Fibroblast of skin of right quadriceps (primary cell): ENCODE measurements at places on chromosomes 4 and X.
A peak's percentile ranks its signal among the peaks of the same experiment; 100 is the strongest.

DNA sequence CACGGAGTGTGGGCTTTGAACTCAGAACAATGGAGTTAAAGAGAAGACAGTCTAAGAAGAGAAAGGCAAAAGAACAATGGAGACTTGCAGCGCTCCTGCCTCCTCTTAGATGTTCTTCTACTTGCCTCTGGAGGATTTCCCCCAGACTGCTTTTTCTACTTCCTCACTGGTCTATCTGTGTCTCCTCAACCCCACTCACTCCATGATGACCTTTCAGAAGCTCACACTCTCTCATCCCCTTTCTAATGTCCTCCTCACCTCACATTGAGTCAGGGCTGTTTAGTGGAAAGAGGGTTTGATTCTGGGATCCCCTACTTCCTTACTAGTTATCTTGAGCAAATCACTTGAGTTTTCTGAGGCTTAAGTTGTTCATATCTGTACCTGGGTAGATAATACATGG is 12.2 kb upstream of the HERC6 start:
- no peak for DNase-seq

DNA sequence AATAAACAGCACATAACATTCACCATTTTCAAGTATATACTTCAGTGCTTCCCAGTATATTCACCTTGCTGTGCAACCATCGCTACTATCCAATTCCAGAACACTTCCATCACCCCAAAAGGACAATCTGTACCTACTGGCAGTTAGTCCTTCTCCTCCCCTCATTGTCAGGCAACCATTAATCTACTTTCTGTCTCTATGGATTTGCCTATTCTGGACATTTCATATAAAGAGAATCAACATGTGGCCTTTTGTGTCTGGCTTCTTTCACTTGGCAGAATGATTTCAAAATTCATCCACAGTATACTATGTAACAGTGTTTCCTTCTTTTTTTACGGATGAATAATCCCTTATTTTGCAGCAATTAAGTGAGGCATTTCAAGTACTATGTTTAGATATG is 189.4 kb downstream of the FBXW7 start:
- DNase-seq: no peak

- DNase-seq: peak; percentile 71
These were observed 205.9 kb downstream of the RAPGEF2 start for GRCh38 chr4:159308566-159309340.

DNA sequence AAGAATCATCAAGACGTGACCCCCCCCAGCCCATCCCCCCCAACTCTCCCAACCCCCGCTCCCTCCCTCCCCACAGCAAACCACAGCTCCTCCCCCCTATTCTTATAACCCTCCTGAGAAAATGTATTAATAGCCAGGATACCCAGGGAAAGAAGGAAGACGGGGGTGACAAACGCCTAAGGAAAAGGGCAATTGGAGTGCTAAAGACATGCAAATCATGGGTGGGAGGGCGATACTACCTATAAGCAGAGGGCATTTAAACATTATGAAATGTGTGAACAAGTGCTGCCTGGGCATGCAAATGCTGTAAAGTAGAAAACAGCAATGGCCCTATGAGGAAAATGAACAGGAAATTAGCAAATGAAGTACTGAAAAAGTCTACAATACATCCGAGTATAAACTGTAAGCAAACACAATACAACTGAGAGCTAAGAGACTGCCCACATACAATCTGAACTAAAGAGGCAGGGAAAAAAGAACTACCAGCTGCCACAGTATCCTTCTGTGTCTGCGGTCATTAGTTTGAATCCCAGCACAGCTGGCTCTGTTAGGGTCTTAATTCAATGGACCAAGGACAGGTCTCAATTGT is 2.4 kb downstream of the CXXC4 start:
- no peak for DNase-seq

GRCh38 chr4:94564252-94564651 is 112.5 kb downstream of the PDLIM5 start:
- no peak for DNase-seq

GRCh38 chr4:147950261-147950660 is 218.4 kb downstream of the ARHGAP10 start:
- DNase-seq: no peak

DNA sequence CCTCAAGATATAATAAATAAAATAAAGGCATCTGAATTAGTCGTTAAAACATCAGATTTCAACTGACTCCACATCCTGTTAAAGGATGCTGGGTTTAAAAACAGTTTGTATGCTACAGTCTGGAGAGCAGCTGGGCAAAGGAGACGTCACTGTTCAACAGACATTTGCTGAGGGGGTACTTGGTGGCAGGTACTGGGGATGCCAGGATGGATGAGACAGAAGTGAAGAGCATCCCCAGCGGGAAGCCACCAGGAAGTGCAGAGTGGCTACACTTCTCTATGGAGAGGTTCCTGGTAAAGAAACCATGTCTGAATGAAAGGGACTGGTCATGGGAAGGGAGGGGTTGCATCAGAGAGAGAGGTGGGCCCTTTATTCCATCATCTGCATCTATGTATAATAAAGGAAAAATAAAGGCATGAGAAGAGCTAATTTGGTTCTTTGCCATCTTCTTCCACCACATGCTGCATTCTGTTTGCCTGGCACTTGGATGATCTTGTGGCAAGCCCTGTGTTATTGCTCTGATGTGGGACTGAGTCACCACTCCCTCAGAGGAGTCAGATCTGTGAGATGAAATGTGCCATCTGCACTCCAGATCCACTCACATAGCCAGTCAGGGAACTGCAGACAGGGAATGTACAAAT is 145.0 kb downstream of the SOWAHB start:
- peak; percentile 99 for DNase-seq
